Activated naive CD8-positive, alpha-beta T cell treated with anti-CD3 and anti-CD28 coated beads, Interleukin-2, amount 10 ng/mL, durations not matched to agents 7 days and 5 days (primary cell): ENCODE measurements at places on chromosomes 6 and 20. TPM values are rescaled to one million over a fixed set of nuclear protein-coding genes. Genes with fewer than 3 reads are reported as not detected.

BPIFB1 gene
- total RNA-seq = not detected

PDE7B gene
- total RNA-seq = 0.14 TPM

- peaks cover 4% of the 10 kb centered on the region for H3K27me3 ChIP-seq
- DNase-seq = no peak
- H3K4me1 ChIP-seq = no peaks in the 10 kb centered on the region
- no peak overlapping the region for H3K4me3 ChIP-seq
- H3K27ac ChIP-seq = no peak overlapping the region
Measured at GRCh38 chr6:113763876-113764275, 93.3 kb upstream of the MARCKS start.

ZNF334 gene
- total RNA-seq = 1.9 TPM

GNAS-AS1 gene
- total RNA-seq = 1.6 TPM

DNA sequence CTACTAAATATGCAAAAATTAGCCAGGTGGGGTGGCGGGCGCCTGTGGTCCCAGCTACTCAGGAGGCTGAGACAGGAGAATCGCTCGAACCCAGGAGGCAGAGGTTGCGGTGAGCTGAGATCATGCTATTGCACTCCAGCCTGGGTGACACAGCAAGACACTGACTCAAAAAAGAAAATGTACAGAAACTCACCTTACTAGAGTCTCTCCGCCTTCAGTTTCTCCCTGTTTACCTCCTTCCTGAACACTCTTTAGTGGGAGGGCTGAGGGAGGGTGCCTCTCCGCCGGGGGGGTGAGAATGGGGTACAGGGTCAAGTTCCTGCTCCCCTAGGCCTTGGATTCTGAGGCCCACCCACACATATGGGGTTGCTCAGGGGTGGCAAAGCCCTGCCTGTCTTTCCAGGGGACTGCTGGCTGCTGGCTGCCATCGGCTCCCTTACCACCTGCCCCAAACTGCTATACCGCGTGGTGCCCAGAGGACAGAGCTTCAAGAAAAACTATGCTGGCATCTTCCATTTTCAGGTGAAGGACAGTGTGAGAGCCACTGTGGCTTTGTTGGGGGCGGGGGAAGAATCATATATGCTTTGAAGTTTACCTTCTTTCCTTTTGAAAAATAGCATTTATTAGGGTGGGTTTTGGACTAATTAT, 13.4 kb downstream of the CAPN11 start:
- H3K4me3 ChIP-seq = no peak overlapping the region
- no peak overlapping the region for H3K27ac ChIP-seq
- no peaks in the 10 kb centered on the region for H3K36me3 ChIP-seq
